Adrenal gland (tissue), 19 donors: ENCODE measurements at places on chromosomes 7 and 10.

DNA sequence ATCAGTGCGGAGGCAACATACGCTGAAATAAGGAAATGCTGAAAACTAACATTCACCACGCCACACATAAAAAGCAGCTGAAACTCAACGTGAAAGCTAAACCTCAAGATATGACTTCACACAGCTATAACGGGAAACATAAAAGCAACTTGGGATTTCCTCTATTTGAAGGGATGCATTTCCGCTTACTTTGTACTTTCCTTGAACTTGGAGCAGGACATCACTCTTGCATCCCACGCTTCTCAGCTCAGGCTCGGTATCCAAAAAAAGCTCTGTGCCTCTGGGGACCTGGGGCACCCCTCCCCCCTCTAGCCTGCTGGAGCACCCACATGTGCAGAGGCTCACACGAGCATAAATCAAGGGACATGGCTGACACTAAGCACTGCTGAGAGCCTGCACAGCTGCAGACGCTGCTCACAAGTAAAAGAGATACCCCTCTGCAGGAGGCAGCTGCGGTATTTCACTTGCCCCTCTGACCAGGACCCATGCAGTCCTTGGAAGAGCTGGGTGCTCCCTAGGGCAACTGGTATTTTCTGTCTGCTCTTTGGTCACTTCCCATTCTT lies 34.2 kb downstream of the PARD3 start:
- peak; percentile 53 for DNase-seq

- DNase-seq = no peak
Observed at GRCh38 chr10:13942035-13942434, 355.3 kb downstream of the PRPF18 start.

- peak; percentile 56 for DNase-seq
Observed at GRCh38 chr10:75449382-75450074, 18.1 kb downstream of the LRMDA start.

DNA sequence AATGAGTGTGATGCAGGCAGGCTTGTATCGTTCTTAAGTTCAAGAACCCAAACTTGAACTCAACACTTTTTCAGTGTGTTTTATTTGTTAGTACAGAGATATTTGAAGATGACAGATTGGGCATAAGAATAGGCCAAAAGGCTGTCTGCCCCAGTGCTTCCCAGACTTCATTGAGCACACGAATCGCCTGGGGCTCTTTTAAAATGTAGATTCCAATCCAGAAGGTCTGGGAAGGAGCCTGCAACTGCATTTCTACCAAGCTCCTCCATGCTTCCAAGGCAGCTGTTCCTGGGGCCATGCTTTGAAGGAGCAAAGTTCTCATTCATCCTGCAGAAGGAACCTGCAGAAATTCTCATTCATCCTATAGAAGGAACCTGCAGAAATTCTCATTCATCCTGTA lies 114.5 kb upstream of the INSYN2A start:
- no peak for DNase-seq

DNA sequence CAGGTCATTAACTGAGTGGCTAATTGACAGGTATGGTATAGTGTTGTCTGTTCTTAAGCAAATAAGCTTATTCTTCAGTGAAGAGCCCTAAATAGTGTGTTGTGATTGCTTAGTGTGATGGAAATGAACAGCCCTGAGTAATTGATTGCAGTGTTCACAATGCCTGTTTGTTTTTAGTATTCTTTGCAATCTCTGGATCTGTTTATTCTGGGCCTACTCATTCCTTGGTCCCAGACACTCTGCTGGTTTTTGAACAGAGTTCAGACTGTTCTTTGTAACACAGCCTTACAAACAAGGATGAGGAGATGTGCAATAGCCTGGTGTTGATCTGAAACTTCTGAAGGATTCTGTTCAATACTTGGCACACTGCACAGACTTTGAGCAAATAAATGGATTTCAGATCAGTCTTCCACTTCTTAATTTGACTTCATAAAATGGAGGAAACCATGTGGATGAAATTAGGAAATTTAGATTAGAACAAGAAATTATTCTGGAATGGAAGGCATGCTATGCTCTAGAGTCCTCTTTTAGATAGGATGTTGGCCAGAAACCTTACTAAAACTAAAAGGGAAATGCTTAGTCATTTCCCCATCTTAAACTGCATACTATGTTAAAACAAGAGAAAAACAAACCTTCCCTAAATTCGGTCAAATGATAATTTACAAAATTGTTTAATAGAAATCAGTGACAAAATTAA lies 444.2 kb upstream of the SEMA3D start:
- DNase-seq = no peak

GRCh38 chr10:121452581-121452980 lies 145.7 kb downstream of the FGFR2 start:
- no peak for DNase-seq

DNA sequence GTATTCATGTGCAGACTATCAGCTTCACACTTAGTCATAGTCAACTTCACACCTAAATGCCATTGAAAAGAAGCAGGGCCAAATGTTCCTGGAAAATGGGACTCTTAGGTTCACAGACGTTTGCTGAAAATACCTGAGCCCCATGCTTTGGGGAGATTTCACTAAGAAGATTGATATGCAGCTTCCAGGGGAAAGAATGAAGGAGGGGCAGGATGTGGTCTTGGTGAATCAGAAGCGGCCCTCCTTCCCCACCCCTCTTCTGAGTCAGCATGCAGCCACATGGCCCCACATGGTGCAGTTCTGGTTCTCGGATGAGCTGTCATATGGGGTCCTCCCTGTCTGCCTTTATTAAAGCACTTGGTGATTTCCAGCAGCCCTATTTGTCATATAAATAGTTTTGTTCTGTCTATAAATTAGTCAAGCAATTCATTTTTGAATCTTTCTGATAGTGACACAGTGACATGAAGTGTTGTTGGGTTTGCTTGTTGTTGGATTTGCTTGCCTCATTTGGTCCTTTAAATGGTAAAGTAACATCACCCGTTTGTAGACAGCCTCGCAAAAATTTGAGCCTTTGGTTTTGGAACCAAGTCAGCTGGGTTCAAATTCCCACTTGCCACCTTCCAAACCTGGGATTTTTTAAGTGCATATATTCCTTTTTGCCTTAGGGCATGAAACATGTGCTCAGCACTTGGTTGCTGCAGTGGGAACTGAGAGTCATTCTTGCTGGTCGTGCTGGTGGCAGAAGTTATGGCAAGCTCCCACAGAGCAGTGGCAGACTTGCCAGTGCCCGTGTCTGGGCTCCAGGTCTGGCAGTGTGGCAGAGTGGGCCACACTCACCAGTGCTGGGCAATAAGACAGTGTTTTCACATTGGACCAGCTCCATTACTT lies 68.1 kb upstream of the CDK6 start:
- no peak for DNase-seq

GRCh38 chr7:17178545-17178944 lies 119.9 kb upstream of the AHR start:
- DNase-seq = no peak

DNA sequence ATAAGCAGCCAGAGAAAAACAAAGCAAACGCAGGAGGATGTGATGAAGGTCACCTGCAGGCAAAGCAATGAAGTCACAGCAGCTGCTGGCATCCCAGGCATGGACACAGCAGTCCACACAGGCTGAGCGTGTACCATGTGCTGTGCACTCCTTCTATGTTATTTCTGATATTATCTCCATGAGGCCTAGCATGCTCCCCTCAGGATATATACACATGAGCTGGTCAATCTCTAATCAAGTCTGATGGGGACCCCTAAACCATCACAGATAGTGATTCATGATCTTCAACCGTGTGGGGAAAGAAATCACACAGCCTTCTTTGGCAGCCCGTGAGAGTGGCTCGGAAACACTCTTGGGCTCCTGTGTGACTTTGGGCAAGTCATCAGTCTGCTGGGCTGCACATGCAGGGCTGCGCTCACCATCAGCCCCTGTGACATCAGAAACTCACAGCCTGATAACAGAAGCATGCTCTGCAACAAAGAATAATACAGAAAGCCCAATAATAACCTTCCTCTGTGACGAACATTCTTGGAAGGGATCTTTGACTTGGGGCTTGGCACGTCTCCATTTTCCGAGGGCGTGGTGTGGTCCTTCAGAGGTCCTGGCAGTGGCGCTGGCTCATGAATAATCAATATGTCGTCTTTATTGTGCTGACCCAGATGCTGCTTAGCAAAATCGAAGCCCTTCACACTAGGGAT lies 83.0 kb upstream of the ATP6V0A4 start:
- peak; percentile 78 for DNase-seq

GRCh38 chr10:99339077-99339476 lies 9.9 kb downstream of the CNNM1 start:
- DNase-seq = no peak

DNA sequence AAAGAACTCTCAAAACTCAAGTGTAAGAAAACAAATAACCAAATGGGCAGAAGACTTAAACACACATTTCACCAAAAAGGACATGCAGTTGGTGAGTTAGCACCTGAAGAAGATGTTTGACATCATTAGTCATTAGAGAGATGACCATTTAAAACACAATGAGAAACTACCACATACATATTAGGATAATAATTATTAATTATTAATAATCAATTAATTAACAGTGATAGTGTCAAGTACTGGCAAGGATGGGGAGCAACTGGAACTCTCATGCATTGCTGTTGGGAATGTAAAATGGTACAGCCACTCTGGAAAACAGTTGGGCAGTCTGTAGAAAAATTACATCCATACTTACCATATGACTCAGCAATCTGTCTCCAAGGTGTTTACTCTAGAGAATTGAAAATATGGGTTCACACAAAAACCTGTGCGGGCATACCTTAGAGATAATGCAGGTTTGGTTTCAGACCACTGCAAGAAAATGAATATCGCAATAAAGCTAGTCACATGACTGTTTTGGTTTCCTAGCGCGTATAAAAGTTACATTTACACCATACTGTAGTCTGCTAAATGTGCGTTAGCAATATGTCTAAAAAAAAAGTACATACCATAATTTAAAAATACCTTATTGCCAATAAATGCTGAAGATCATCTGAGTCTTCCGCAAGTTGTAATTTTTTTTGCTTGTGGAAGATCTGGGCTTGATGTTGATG lies 30.3 kb downstream of the ARID5B start:
- DNase-seq = no peak

GRCh38 chr7:67589183-67589582 lies 592.5 kb downstream of the TYW1 start:
- no peak for DNase-seq

DNA sequence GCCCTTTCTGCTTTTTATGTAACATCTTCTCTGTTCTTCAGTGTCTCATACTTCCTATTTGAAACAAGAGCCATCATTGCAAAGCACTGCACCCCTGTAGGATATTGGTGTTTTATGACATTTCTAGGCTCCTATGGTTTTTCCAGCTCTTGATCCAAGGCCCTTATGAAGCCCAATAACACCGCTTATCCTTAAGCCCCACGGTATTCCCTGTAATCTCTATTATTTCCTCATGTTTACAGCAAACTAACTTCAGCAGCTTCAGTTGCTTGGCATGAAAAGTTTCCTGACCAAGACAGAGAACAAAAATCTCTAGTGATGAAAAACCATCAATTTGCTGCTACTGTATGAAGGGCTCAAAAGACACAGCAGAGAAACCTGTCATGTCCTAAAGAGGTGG lies 34.1 kb upstream of the TES start:
- DNase-seq = no peak
